ENCODE measurements at places on chromosomes 12 and 14.

- DNase-seq: no peak
Observed at GRCh38 chr12:109581856-109582255, 8.3 kb downstream of the MVK start.

DNA sequence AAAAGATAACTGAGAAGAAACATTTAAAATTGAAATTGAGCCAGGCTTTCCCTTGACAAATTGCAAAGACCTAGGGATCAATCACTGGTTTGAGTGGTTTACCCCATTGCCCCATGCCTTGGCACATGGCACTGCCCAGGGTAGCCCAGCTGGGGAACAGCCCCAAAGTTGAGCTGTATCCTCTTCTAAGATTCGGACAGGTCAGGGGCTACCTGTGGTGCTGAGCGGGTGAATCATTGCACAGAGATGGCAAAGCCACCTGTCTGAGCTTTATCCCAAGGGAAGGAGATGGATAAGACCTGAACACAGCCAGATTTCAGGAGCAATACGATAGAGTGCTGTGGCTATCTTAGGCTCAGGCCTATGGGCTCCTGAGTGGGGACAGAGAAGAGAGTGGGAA, 7.0 kb downstream of the IFI27L2 start:
- no peak for DNase-seq

GRCh38 chr14:99753225-99754140, 39.7 kb upstream of the EML1 start:
- DNase-seq: peak; percentile 36

DNA sequence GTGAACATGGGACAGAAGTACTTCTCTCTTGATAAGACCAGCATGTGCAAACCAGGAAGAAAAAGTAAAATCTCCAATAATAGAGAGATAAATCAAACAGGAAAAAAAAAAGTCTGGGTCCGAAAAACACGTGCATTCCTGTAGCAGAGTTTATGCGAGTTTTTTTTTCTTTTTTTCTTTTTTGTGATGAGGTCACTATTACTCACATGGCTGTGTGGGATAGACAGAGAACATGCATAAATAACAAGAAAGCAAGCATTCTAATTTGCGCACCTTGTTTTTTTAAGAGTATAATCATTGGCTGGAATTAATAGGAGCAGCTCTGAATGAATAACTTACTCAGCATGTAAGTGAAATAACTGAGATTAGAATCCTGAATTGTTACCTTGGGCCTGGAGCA, 91.9 kb upstream of the CPM start:
- DNase-seq: no peak

DNA sequence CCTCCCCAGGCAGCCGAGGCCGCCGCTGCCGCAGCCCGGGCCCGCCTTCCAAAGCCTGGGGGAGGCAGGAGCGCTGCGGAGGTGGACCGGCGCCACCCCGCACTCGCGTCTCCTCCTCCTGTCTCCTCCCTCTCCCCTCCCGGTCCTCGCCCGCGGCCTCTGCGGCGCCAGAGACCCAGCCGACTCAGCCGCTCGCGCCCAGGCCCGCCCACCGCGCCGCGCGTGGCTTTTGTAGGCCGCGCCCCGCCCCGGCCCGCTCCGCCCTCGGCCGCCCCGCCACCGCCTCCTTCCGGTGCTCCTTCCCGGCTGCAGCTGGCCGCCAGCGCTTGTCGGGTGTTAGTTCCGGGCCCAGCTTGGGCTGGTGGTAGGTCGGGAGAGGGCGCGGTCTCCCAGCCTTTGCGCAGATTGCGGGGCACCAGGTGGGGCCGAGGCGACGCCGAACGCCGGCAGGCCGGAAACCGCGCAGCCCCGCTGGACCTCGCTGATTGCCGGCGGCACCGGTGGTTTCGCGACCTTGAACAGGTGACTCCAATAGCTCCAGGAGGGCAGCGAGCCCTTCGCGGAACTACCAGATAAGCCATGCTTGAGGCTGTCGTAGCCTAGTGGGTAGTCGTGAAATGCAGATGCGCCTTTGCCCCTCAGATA, at the start of gene CAPRIN2:
Gene CAPRIN2 (minus strand): TSS at position 202 of the 645 bp plus-strand sequence. CDS start 1,431 bp downstream, outside the sequence.
- DNase-seq: peak; percentile 100

- no peak for DNase-seq
Observed at GRCh38 chr12:31440586-31440985, 114.6 kb upstream of the SINHCAF start.

GRCh38 chr12:70628701-70629480, 8.3 kb downstream of the PTPRB start:
- DNase-seq: no peak

DNA sequence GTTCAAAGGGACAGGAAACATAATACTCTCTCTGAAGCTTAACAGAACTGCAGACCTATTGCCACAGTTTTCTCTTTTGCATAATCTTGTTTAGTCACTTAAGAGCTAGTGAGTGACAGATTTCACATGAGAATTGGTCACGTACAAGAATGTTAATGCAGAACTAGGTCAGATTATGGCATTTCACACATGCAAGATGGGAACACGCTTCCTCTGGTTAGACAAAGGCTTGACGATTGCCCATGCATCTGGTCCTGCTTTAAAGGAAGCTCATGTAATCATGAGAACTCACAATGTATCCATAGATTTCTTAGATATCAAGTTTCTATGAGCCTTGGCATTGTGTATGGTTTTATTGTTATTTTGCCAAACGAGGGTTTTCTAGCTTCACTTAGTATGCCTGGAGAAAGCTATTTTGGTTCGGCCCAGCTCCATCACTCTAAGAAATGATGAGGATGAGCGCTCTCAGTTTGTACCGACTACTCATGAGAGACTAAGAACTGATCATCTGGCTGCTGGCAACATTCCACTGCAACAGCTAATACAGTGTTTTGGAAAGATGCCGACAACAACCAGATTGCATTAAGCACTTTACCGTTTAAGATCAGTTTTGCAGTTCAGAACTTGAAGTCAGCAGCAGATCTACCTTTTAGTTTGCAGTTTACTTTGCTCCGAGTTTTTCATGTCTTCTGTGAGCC, 380.0 kb downstream of the DIO2 start:
- DNase-seq: no peak

DNA sequence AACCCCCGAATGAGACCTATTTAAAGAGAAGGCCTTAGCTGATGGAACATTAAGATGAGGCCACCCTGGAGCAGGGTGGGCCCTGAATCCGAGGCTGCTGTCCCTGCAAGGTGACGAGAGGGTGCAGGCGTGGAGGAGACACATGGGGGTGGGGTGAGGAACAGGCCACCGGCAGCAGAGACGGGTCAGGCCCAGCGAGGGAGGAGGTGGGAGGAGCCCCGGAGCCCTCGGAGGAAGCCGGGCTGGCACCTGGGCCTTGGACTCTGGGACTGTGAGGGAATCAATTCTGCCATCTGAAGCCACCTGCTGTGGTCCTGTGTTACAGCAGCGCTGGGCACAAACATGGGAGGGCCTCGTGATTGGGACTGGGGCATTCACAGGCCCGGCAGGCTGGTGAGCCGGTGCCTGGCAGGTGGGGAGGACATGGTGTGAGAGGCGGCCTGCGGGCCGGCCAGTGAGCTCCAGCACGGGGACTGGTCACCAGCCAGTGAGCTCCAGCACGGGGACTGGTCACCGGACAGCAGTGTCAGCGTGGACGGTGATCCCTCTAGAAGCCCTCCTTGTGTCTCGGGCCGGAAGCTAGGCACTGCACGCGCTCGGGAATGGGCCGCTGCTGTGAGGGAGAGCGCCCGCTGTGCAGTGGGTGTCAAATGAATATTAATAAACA, 46.7 kb downstream of the NOC4L start:
- no peak for DNase-seq

DNA sequence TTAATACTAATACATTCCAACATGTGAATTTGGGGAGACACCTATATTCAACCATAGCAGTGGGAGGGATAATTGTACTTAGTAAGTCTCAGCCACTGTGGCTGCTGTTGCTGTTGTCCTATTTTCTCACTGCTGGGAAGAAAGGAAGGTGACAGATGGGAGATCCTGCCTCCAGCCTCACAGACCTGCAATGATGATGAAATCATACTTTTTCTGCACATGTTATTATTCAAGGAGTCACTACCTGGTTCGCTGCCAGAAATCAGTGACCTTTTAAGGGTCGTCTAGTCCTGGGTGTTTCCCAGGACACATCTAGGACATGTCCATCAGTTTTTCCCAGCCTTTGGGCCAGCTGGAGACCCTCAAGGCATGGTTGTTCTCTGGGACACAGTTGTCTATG, 106.2 kb upstream of the RPH3A start:
- DNase-seq: no peak

DNA sequence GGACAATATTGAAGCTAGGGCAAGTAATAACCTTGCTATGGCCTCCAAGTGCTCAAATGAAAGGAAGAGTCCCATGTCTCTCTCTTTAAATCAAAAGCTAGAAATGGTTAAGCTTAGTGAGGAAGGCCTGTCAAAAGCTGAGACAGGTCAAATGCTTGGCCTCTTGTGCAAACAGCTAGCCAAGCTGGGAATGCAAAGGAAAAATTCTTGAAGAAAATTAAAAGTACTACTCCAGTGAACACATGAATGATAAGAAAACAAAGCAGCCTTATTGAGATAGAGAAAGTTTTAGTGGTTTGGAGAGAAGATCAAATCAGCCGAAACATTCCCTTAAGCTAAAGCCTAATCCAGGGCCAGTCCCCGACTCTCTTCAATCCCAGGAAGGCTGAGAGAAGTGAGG, 84.1 kb upstream of the PLEKHA5 start:
- DNase-seq: no peak

DNA sequence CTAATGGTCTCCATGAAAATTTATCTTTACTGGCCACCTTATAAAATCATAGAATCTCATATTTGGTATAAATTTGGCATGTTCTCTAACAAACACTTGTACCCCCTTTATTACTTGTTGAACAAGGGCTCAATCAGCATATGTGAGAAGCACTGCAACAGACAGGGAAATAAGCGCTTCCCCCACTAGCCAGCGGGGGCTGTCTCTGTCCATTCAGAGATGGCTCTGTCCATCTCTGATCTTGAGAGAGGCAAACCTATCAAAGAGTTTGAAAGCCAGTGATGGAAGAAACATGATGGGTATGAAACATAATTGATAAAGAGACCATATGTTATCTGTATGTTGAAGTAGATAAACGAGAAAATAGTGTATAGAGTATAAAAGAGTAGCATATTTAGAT, 326.8 kb downstream of the PDZRN4 start:
- DNase-seq: no peak

- DNase-seq: no peak
Observed at GRCh38 chr14:100056964-100057795, 8.0 kb upstream of the EVL start.

GRCh38 chr12:92079054-92079385, 66.6 kb downstream of the BTG1 start:
- DNase-seq: no peak

- DNase-seq: no peak
Observed at GRCh38 chr12:123919980-123920360, 52.7 kb downstream of the CCDC92 start.

DNA sequence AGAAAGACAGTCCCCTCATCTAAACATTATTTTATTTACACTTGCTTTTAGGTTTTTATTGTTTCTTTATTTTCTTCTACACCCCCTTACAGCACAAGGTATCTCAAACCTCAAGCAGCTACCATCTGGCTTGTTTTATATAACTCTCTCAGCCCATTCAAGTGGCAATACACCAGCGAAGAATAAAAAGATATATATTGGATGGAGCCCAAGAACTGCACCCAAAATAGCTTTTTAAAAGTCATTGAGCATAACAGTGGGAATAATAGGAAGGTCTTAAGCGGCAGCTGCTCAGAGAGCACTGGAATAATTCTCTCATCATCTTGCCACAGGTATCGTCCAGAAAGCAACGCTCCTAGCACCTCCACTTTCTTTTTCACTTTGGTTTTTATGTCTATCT, 322.5 kb downstream of the SYT1 start:
- DNase-seq: peak; percentile 29

DNA sequence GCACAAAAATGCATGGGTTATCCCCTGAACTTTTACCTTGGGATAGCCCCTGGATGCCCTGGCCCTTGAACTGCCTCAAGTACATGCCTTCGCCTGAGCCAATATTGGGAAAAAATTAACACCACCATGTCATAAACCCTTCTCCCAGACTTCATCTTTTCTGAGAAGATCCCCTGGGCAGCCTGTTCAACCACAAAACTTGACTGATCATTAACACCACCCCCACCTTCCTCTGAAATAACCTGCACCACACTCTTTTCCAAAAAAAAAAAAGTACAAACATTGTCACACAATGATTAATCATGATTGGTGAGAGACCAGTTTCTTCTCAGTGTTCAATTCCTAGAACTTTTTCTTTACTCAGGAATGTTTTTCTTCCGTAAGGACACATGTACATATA, 217.9 kb downstream of the PAX9 start:
- no peak for DNase-seq

GRCh38 chr12:238116-238515, 24.2 kb upstream of the SLC6A12 start:
- DNase-seq: no peak

DNA sequence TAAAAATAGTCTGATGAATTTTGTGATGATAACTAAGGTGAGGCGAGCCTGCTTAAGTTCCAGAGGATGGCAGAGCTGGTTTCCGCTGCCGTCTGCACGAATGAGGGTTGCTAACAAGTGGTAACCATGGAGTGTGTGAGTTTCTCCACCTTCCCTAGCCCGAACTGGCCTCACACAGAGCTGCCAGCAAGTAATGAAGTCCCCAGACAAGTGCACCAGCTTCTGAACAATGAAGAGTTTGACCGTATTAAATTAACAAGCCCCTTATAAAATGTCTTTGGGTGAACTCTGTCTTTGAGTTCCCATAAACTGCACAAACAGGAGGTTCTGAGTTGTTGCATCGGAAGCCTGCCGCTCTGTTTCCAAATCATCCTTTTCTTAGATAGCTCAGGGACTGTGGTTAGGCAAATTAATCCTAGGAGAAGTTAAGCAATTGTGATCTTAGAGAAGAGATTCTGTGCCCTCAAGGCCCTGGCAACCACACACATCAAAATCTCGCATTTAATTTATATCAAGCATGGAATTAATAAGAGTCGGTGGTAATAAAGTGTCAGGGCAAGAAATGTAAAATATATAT, 274.1 kb upstream of the DAAM1 start:
- no peak for DNase-seq

GRCh38 chr14:30991408-30991807, 34.0 kb upstream of the AP4S1 start:
- DNase-seq: no peak

GRCh38 chr14:45212231-45212630, 40.8 kb downstream of the MIS18BP1 start:
- no peak for DNase-seq

- no peak for DNase-seq
Observed at GRCh38 chr14:72692696-72693095, 201.2 kb downstream of the DPF3 start.

- DNase-seq: no peak
Observed at GRCh38 chr12:19675361-19675760, 236.1 kb downstream of the AEBP2 start.

GRCh38 chr12:50546441-50547318, 41.9 kb downstream of the DIP2B start:
- DNase-seq: no peak

Data from NCI-H1417 (cell line).